Fibroblast of pulmonary artery (primary cell): ENCODE measurements at places on chromosomes 5 and 9.

DNA sequence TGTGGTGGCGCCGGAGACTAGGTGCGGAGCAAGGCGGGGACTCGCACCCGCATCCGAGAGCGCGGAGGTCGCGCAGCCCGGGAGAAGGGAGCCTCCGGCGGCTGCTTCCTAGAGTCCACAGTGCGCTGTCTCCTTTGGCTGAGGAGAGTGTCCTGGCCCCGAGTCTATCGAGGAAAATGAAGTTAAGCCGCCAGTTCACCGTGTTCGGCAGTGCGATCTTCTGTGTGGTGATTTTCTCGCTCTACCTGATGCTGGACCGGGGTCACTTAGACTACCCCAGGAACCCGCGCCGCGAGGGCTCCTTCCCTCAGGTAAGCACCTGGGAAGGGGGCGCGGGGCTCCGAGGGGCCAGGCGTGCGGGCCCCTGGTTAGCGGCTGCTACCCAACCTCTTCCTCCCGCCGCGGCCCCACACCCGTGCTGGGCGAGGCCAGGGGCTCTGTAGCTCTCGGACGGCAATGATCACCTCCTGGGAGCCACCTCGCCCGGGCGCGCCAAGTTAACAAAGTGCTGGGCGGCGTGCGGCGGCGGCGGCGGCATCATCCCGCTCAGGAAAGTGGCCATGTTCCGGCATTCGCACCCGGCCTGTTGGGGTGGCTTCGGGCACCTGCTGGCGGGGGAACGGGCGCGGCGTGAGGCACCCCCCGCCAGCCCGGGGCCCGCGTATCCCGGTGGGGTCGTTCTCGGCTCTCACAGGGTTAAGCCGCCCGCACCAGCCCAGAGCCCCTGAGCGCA, 681 bp downstream of the MAN2A1 start:
- DNase-seq: peak; percentile 52

DNA sequence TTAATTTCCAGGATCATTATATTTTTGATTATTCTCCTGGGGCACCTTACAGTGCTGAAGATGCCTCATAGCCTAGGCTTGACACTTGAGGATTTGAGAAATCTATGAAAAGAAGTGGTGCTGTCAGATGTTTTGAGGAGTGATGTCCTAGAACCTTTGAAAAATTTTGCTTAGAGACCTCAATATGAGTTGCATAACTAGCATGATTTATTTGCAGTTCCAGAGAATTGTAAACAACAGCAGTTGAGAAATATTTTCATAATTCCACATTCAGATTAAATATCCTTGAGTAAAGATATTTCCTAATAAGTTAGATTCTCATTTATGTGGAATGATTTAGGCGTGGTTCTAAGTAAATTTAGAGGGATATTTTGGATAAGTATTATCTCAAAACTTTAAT, 225.8 kb downstream of the ADAMTSL1 start:
- no peak for DNase-seq

DNA sequence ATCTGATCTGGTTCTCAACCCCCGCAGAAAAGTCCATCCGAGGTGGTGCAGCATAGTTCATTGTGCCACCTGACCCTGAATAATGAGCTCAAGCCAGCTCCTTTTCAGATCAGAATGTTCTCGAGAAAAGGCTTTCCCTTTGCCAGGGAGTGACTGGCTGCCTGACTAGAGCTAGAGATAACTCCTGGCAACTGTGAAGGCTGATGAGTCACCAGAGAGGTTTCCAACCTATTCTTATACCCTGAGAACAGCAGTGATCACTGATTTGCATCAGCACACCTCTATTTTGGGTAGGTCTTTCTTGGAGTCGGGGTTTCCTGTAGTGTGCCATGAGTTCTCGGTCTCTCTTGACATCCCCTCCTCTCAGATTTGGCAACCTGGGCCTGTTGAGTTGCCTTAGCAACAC, 127.9 kb downstream of the PIK3R1 start:
- peak; percentile 92 for DNase-seq

DNA sequence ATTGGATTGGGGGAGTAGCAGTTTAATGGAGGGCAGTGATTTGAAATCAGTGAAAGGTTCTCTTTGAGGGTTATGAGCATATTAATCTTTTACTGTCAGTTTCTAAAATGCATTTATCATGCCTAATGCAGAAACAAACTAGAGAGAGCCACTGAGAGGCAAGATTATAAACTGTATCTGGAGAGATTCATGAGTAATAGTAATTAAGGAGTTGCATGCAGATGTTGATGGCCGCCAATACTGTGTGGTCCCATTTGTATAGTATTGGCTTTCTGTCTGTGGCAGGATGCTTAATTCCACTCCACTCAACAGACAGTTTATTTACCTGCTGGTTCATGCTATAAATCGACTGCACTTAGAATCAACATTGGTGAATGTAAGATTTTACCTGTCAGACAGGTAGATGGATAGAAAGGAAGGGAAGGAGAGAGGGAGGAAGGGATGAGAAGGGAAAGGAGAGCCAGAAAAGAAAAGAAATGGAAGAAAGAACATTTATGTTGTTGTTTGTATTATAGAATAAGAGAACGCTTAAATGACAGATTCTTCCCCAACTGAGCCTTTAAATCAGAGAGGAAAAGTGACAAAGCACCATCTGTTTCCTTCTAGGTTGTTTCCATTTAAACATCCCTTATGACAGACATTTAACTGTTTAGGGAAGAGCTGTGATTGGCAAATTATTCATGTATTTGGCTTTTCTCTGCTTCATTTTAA, 146.5 kb downstream of the PAM start:
- DNase-seq: no peak
